ENCODE measurements at places on chromosomes 13 and 19. TPM values are rescaled to one million over a fixed set of nuclear protein-coding genes. Genes with fewer than 3 reads are reported as not detected.

Gene CGB5
- not detected for total RNA-seq

Gene KCNJ14
- total RNA-seq: 1.6 TPM

Gene BTBD2
- 95.9 TPM for total RNA-seq

Gene GPC6
- total RNA-seq: 125 TPM

Gene PCCA
- total RNA-seq: 33.7 TPM

Gene KANK2
- 386 TPM for total RNA-seq

Gene SF3A2
- total RNA-seq: 102 TPM

Gene RASL11A
- 4.6 TPM for total RNA-seq

Gene CRX
- total RNA-seq: not detected

Gene PLEKHA4
- total RNA-seq: 31.0 TPM

Gene BRCA2
- 2.8 TPM for total RNA-seq

- H3K27me3 ChIP-seq: no peaks in the 10 kb centered on the region
- H3K4me3 ChIP-seq: no peak overlapping the region
- H3K4me1 ChIP-seq: no peaks in the 10 kb centered on the region
- DNase-seq: peak; percentile 68
- H3K27ac ChIP-seq: no peak overlapping the region
Observed at GRCh38 chr13:90534617-90535370, 812.7 kb upstream of the MIR17HG start.

DNA sequence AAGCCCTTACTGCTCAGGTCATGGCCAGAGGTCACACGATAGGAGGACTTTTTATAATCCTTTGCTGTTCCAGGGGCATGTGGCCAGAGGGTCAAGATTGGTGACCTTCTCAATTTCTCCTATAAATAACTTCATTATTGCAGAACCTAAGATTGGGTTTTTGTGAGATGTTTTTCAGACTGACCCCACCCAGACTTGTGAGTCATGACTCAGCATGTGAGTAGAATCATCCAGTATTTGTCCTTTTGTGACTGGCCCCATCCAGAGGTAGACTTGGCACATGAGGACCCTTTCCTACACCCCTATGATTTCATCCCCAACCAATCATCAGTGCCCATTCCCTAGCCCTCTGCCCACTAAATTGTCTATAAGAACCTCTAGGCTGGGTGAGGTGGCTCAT lies 84.5 kb upstream of the ABCC4 start:
- H3K4me3 ChIP-seq: no peak overlapping the region
- DNase-seq: no peak
- peaks cover 4% of the 10 kb centered on the region for H3K4me1 ChIP-seq
- H3K27me3 ChIP-seq: peaks cover 29% of the 10 kb centered on the region

- H3K36me3 ChIP-seq: no peaks in the 10 kb centered on the region
- peaks cover 59% of the 10 kb centered on the region for H3K4me1 ChIP-seq
- no peak for DNase-seq
Observed at GRCh38 chr19:784541-784940, 12.7 kb upstream of the PTBP1 start.

GRCh38 chr13:84439108-84439507 lies 556.8 kb upstream of the SLITRK1 start:
- H3K27ac ChIP-seq: no peak overlapping the region
- no peak overlapping the region for H3K4me3 ChIP-seq
- no peaks in the 10 kb centered on the region for H3K36me3 ChIP-seq
- H3K27me3 ChIP-seq: no peaks in the 10 kb centered on the region
- H3K4me1 ChIP-seq: peaks cover 14% of the 10 kb centered on the region

DNA sequence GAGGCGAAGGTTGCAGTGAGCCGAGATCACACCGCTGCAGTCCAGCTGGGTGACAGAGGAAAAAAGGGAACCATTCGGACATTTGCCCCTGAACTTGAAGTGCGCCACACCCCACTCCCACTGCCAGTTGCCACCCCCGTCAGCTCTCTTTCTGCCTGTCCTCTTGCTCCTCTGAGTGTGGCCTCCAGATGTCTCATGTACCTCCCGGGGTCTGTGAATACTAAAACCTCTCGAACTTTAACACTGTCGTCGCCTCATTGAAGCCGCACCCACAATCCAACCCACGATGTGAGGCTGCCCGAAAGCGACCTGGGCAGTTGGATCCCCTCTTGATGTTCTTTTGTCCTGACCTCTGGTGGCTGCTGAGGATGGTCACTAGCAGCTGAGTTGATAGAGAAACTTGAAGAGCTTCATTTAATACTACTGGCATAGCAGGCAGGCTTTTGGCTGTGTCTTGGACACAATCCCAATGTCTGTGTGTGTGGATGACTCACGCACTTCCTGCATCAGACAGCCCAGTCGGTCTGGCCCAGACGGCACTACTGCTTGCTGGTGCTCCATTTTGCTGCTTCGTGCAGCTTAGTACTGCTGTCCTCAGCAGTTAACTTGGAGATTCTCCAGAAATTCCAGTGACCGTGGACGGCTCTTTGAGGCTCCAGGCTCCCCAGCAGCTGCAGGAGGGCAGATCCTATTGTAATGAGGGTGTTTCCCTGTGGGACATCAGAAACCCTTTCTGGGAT lies 4.2 kb downstream of the FPR3 start:
- no peaks in the 10 kb centered on the region for H3K4me1 ChIP-seq
- H3K27me3 ChIP-seq: no peaks in the 10 kb centered on the region
- H3K36me3 ChIP-seq: no peaks in the 10 kb centered on the region

- no peak overlapping the region for H3K4me3 ChIP-seq
- DNase-seq: no peak
- H3K36me3 ChIP-seq: peaks cover 16% of the 10 kb centered on the region
- no peaks in the 10 kb centered on the region for H3K27me3 ChIP-seq
- H3K4me1 ChIP-seq: no peaks in the 10 kb centered on the region
- no peak overlapping the region for H3K27ac ChIP-seq
Observed at GRCh38 chr19:27758626-27759505, 1454.1 kb downstream of the UQCRFS1 start.

DNA sequence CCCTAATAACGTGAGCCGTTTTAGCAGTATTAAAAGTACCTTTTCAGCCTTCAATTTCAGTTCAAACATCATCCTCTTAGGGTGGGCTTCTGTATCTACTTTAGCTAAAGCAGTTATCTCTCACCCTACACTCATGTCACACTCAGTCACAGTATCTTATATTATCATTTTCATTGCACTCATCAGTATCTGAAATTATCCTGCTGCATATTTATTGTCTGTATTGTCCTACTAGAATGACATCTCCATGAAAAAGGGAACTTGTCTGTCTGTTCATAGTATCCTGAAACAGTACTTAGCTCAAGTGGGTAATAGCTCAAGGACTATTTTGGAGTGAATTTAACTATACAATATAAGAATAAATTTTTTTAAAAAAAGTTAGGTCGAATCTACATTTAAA lies 19.9 kb upstream of the RFC3 start:
- H3K4me1 ChIP-seq: peaks cover 16% of the 10 kb centered on the region
- H3K4me3 ChIP-seq: no peak overlapping the region
- peaks cover 13% of the 10 kb centered on the region for H3K27me3 ChIP-seq
- no peak for DNase-seq

DNA sequence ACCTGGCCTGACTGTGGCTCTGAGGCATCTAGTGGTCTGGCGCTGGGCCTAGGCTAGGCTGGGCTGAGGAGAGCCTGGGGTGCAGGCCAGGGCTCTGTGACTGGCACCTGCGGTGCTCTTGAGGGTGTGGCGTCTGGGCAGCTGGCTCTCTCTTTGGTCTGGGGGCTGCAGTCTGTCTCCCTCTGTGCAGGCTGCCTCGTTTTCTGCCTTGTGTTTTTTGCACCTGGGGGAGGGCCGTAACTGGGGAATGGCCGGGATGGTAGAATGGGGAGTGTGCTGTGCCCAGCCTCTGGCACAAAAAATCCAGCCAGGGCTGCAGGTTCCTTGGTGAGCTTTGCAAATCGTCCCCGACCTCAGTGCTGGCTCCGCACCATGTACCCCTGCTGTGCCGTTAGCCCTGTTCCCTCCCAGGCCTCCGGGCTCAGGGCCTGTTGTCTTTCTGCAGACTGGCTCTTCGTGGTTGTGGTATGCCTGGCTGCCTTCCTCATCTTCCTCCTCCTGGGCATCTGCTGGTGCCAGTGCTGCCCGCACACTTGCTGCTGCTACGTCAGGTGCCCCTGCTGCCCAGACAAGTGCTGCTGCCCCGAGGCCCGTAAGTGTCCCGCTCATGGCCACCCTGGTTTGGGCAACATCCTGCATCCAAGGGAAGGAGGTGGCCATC lies 6.5 kb upstream of the USF2 start:
- H3K36me3 ChIP-seq: peaks cover 4% of the 10 kb centered on the region
- peaks cover 11% of the 10 kb centered on the region for H3K4me1 ChIP-seq
- DNase-seq: peak; percentile 75
- no peak overlapping the region for H3K27ac ChIP-seq

DNA sequence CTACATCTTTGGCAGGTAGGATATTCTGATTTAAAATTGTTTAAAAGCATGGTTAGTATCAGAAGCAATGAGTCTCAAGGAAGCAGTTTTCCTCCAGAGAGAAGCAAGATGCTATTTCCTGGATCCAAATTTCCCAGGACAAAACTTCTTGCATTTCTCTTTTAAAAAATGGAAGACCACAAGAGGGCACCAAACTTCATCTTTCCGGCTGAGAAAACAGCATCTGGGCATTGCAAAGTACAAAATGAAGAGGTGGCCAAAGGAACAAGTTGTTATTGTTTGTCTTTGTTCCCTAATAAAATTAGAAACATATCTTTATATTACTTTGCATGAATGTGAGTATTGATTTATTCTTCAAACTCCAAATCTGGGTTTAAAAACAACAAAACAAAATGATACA lies 60.0 kb upstream of the LRCH1 start:
- no peak overlapping the region for H3K27ac ChIP-seq
- H3K4me1 ChIP-seq: peaks cover 46% of the 10 kb centered on the region
- H3K4me3 ChIP-seq: no peak overlapping the region

DNA sequence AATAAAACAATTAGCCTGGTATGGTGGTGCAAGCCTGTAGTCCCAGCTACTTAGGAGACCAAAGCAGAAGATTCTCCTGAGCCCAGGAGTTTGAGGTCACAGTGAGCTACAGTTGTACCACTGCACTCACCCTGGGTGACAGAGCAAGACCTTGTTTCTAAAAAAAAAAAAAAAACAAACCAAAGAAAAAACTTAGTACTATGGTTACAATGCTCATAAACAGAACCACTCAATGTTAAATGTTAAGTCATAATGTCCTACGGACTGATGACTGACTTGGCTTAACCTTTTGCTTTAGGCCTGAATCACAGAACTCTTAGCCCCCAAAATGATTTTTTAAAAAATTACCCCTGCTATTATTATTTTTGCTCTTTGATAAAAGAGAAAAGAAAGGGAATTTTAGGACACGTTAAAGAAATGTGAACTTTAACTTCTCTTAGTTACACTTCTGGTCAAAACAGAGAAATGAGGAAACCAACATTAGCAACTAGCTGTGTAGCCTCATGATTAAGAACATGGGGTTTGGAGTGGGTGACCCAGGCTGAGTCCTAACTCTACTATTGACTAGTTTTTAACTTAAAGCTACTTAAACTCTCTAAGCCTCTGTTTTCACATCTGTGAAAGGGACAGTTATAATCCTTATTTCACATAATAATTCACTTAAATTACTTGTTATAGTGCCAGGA lies 13.7 kb upstream of the ELF1 start:
- no peak for DNase-seq
- no peak overlapping the region for H3K4me3 ChIP-seq
- H3K4me1 ChIP-seq: peaks cover 6% of the 10 kb centered on the region
- H3K36me3 ChIP-seq: peaks cover 3% of the 10 kb centered on the region
- no peak overlapping the region for H3K27ac ChIP-seq

DNA sequence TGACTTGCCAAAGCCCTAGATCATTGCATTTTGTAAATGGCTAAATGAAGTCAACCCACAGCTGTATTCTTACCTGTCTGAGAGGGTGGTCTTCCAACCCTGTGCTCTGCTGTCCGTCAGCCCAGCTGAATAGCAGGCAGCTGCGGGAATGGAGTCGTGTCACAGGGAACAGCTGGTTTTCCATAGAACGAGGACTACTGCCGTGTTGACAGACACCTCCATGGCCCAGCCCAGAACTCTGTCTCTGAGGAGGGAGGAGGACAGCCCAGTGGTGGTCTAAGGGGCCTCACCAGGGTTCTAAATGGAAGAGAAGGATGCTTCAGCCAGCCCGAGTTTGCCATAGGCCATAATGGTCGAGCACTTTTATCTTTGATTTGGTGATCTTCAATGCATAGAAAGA lies 110.7 kb downstream of the SLC7A1 start:
- H3K4me1 ChIP-seq: peaks cover 12% of the 10 kb centered on the region
- no peak overlapping the region for H3K4me3 ChIP-seq
- no peak overlapping the region for H3K27ac ChIP-seq
- no peak for DNase-seq
- no peaks in the 10 kb centered on the region for H3K36me3 ChIP-seq

- DNase-seq: no peak
- no peaks in the 10 kb centered on the region for H3K4me1 ChIP-seq
- H3K27me3 ChIP-seq: no peaks in the 10 kb centered on the region
Observed at GRCh38 chr13:34762312-34762711, 179.8 kb upstream of the NBEA start.

- no peak for DNase-seq
- peaks cover 20% of the 10 kb centered on the region for H3K4me1 ChIP-seq
- H3K4me3 ChIP-seq: no peak overlapping the region
- peaks cover 3% of the 10 kb centered on the region for H3K36me3 ChIP-seq
- H3K27me3 ChIP-seq: no peaks in the 10 kb centered on the region
Observed at GRCh38 chr19:49469828-49470614, 4.0 kb upstream of the FLT3LG start.

DNA sequence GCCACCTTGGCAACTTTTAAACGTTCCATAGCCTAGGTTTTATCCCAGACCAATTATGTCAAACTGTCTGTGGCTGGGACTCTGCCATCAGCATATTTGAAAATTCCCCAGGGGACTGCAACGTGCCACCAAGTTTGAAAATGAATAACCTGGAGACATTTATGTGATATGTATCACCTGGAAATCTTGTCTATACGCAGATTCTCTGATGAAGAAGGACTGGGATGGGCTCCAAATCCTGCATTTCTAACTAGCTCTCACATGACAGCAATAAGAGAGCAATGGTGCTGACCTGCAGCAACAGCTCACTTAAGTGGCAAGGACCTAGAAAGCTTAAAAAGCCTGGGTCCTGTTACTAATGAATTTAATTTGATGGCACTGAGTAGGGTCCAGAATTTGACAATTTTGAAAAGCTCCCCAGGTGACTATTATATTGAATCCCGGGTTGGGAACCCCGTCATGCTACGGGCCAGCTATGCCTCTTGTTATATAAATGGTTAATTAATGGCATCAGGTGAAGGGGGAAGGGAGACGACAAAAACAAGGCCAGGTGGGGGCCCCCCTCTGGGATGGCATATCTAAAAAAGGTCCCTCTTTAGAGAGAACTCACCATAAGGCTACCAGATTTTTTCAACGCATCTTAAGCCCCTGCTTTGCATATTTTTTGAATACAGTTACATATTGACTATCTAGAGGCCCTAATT lies 213.7 kb downstream of the ZIC5 start:
- no peak overlapping the region for H3K27ac ChIP-seq
- H3K4me1 ChIP-seq: no peaks in the 10 kb centered on the region
- H3K36me3 ChIP-seq: no peaks in the 10 kb centered on the region
- peaks cover 12% of the 10 kb centered on the region for H3K27me3 ChIP-seq

- H3K27ac ChIP-seq: no peak overlapping the region
- H3K27me3 ChIP-seq: no peaks in the 10 kb centered on the region
Observed at GRCh38 chr13:105491345-105491744, 1044.1 kb downstream of the EFNB2 start.

All from osteocyte (in vitro differentiated cells).